ENCODE measurements at places on chromosomes 7 and 10.

GRCh38 chr7:99848420-99849216, 20.8 kb downstream of the CYP3A43 start:
- no peak for DNase-seq

- DNase-seq, result no peak
Observed at GRCh38 chr10:90218846-90219245, 517.5 kb downstream of the KIF20B start.

- DNase-seq, result no peak
Observed at GRCh38 chr7:45161842-45162241, 4.3 kb downstream of the RAMP3 start.

- DNase-seq, result no peak
Observed at GRCh38 chr7:20013536-20013935, 203.6 kb downstream of the MACC1 start.

DNA sequence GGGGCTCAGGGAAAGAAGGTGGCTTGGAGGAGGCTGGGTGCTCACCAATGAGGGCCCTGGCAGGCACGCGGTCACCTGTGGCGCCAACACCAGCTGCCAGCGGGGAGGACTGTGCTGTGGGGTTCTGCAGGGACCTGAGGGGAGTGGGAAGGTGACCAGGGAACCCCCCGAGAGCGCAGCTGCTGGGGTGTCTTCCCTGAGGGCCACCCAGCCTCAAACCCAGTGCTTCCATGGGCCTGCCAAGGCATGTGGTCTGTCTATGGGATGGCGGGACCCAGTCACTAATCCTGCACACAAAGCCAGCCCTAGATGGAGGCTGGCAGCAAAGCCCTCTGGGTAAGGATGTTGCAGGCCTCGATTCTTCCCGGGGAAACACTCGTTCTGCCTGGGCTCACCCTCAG, 117.1 kb downstream of the EBF3 start:
- no peak for DNase-seq

- no peak for DNase-seq
Observed at GRCh38 chr10:69801434-69802315, at the start of gene COL13A1. TSS of gene COL13A1 (plus strand) at chr10:69801906. CDS start at chr10:69802424, 518 bp downstream.

GRCh38 chr7:129202058-129202777, 13.8 kb downstream of the SMO start:
- DNase-seq, result no peak

DNA sequence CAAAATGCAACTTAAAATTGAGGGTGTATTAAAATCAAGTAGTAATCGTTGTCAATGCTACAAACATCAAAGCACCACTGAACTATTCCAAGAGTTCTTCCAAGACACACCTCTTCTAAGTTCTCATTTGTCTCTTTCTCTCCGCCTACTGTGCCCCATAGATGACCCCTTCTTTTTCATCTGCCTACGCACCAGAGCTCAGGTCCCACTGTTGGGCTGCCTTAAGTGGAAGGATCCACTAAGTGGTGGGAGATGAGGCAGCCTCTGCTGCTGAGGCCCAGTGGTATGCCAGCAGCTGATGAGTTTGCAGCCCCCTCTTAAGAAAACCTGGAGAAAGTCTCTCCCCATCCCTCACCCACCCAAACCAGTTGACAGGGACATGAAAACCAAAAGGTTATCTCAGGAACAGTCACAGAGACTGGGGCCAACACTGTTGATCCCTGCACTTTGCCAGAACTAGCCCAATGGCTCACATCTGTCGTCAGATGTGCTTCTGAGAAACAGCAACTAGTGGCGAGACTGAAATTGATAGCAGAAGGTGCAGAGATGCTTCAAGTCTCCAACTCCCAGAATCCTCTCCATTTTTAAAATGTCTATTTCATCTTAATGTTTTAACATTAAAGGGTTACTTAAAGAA, 88.4 kb downstream of the CHCHD3 start:
- DNase-seq, result no peak

- no peak for DNase-seq
Observed at GRCh38 chr10:68955355-68955831, 577 bp upstream of the DDX21 start.

GRCh38 chr7:113143486-113144257, 25.3 kb upstream of the SMIM30 start:
- no peak for DNase-seq

DNA sequence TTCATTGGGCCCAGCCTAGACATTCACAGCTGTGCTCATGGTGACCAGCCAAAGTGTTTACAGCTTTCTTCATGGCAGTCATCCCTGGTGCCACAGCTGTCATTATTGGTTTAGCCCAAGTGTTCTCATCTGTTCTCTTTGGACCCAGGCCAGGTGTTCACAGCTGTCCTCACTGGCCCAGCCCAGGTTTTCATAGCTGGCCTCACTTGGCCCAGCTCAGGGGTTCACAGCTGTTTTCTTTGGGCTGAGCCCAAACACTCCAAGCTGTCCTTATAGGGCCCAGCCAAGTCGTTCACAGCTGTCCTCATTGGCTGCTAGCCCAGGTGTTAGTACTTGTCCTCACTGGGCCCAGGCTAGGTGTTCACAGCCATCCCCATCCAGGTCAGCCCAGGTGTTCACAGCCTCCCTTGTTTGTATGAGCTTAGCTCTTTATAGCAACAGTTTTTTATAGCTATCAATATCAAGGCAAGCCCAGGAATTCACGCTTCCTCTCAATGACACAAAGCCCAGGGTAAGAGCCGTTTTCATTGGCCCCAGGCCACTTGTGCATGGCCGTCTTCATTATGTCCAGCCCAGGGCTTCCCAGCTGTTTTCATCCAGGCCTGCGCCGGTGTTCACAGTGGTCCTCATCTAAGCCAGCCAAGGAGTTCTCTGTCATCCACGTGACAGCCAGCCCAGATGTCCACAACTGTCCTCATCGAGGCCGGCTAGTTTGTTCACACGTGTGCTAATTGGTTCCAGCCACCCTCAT, 11.6 kb downstream of the FRG2B start:
- DNase-seq, result no peak

- DNase-seq, result no peak
Observed at GRCh38 chr10:62037890-62038608, 136.6 kb downstream of the ARID5B start.

- no peak for DNase-seq
Observed at GRCh38 chr10:122390271-122390670, 15.8 kb downstream of the PLEKHA1 start.

DNA sequence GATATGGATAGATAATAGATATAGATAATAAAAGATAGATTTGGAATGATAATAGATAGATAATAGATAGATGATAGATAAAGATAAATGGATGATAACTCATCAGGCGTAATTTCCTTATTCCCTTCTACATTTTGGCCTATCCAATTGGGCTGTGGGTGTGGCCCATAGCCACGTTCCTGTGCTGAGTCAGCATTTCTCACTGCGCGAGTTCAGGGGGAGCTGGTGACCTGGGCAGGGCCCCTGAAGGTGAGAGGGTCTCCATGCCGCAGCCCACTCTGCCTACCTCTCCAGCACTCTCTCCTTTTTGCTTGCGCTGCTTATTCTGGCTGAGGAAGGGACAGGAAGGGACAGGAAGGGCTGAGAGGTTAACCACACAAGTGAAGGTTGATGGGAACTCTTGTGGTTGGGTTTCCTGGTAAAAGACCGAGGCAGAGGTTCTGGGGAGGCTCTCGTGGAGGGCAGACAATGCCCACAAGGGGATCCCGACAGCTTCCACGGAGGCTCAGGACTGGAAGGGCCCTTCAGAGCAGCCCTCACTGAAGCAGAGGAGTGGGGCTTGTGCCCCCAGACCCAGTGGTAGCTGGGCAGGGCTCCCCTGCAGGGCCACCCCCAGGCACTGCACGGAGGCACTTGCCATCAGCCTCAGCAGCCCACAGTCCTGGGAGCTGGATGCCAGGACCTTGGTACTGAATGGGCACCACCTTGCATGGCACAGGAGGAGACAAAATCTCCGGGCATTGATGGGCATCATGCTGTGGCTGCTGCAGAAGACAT, 247.3 kb upstream of the PITRM1 start:
- no peak for DNase-seq

- no peak for DNase-seq
Observed at GRCh38 chr10:191703-192518, 56.7 kb downstream of the ZMYND11 start.

GRCh38 chr7:292826-293225, 2.9 kb downstream of the FOXL3 start:
- DNase-seq, result no peak

- no peak for DNase-seq
Observed at GRCh38 chr10:25059990-25060389, 43.6 kb downstream of the THNSL1 start.

GRCh38 chr7:127935847-127936376, 95.3 kb downstream of the LRRC4 start:
- no peak for DNase-seq

DNA sequence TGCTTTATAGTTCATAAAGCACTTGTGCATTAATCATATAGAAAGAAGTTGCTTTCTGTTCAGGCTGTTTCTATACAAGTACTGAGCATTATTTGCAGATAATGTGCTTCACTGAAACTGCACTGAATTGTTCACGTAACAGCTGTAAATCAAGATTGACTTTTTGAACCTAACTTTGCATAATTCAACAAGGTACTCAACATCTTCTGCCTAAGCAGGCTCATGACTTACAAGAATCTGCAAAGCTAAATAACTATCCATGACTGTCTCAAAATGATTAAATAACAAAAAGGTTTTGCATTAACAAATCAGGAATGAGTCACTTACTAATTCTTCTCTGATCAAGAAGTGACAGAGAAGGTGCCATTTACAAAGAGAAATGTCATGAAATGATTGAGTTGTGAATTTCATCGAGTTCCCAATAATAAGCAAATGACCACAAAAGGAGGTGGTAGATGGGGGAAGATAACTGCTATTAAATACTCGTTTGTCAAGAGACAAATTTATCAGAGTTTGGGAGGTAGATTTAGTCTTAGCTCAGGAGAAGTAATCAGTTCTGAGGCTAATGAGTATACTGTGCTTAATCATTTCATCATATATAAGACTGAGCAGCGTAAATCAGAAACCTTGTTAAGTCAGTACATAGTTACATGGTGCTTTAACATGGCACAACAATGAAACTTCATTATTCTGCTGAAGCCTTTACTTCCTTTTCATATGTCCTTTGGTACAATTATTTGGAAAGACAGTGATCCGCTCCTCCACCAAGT, 161.3 kb upstream of the LRRN3 start:
- no peak for DNase-seq

- no peak for DNase-seq
Observed at GRCh38 chr7:41536122-41536872, 166.6 kb downstream of the INHBA start.

DNA sequence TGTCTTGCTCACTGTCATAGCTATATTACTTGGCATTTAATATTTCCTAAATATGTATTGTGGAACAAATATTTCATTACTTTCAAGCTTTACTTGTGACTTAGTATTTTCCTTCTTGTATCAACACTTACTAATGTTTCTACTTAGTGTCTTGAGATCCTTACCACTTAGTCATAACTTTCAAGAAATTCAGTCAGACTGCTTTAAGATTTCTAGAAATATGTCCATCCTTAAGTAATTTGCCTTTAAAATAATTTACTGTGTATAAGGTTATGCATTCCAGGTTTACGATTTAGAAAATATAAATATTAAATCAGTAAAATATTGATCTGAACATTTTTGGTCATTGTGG, 87.3 kb upstream of the CSTF2T start:
- DNase-seq, result no peak

- DNase-seq, result no peak
Observed at GRCh38 chr10:113522460-113522859, 30.4 kb upstream of the HABP2 start.

DNA sequence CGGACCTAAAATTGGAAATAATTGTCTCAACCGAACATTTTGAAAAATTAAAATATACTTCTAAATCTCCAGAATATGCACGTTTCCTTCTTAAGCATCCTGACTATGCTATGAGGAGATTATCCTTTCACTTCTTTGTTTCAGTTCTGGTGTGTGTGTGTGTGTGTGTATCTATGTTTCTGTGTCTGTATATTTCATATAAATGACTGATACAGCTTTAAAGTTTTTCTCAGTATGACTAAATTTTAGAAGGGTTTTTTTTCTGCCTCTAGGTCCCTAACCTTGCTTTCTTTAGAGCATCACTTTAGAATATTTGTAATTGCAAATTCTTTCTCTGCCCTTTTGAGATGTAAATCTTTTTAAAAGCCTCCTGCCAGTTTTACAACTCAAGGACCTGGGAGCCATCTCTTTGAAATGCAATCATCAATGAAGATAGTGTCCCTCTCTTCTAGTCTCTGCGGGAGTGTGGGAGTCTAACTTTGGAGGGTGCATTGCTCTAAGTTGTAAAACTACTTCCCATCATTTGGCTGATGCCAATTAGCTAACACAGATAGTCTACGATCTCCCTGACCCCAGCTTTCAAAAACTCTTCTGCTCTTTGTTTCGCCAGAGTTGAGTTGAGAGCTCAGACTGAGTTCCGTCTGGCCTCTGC, 782.0 kb upstream of the ZWINT start:
- DNase-seq, result no peak

GRCh38 chr10:82660986-82661385, 786.0 kb downstream of the NRG3 start:
- DNase-seq, result no peak

GRCh38 chr7:158737064-158737695, 32.6 kb upstream of the NCAPG2 start:
- no peak for DNase-seq

DNA sequence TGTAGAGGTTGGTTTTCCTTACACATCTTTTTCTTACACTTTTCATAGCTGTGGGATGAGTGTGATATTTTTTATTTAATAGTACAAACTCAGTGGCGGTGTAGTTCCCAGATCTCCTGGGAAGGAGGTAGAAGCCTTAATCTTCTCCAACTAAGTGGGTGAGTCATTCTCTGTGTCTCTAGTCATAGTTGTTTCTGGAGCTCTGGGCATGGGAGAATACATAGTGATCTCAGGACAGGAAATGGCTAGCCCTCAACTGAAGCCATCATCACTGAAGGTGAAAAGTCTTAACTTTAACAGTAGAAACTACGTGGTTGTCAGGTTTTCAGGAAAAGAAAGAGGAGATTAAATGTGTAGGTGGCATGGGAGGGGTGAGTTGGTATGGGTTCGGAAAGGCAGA, 319.4 kb upstream of the FZD8 start:
- no peak for DNase-seq

- DNase-seq, result no peak
Observed at GRCh38 chr10:65793738-65794425, 1132.0 kb upstream of the LRRTM3 start.

GRCh38 chr10:75403144-75403938, 1.8 kb upstream of the ZNF503 start:
- DNase-seq, result no peak

DNA sequence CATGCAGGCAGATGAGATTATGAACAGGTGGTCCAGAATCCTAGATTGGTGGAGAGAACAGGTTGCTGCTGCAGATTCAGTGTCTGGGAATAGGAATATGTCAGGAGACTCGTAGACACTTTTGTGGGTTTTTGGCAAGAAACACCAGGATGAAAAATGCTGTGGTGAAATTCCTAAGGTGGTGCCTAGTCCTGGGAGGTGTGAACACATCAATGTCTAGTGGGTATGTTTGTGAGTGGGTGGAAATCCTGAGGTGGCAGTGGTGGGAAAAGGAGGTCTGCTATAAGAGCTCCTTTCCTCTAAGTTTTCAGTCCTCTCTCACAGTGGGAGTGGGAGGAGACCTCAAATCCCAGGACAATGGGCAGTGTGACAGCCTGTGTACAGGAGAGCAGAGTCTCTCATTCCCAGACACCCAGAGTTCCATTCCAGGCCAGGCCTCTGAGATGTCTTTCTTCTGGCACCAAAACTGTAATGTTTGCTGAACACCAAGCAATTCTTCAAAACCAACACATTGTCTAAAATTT, 5.1 kb downstream of the ERV3-1 start:
- DNase-seq, result no peak

- no peak for DNase-seq
Observed at GRCh38 chr7:95718577-95719410, 53.6 kb upstream of the DYNC1I1 start.

All from T-helper 9 cell (primary cell).